ENCODE measurements at places on chromosomes 4 and X. TPM values are rescaled to one million over a fixed set of nuclear protein-coding genes. Genes with fewer than 3 reads are reported as not detected.

- H3K27me3 ChIP-seq = no peaks in the 10 kb centered on the region
- no peak for DNase-seq
- no peak overlapping the region for H3K27ac ChIP-seq
These were observed 50.9 kb upstream of the RAP1GDS1 start for GRCh38 chr4:98210281-98210680.

DNA sequence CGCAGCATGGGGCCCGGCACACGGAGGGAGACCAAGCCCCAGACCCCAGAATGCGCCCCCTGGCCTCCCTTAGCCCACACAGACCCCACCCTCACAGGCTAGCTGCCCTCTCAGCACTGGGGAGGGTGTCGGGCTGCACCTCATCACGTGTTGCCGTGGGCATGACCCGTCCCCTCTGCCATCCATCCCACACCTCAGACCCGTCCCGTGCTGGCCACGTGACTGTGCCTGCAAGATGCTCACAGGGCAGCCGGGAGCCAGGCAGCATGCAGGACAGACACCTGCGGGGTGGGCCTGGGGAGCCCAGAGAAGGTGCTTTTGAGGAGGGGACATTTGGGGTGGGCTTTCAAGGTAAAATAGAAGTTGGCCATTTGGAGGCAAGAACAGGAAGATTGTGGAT is 4.8 kb downstream of the MSANTD1 start:
- no peaks in the 10 kb centered on the region for H3K4me1 ChIP-seq
- no peaks in the 10 kb centered on the region for H3K27me3 ChIP-seq
- no peak overlapping the region for H3K4me3 ChIP-seq

- H3K27ac ChIP-seq = no peak overlapping the region
- H3K36me3 ChIP-seq = no peaks in the 10 kb centered on the region
- H3K27me3 ChIP-seq = no peaks in the 10 kb centered on the region
- H3K4me1 ChIP-seq = no peaks in the 10 kb centered on the region
- no peak overlapping the region for H3K4me3 ChIP-seq
These were observed 5.3 kb downstream of the EDA2R start for GRCh38 chrX:66633541-66633940.

- H3K4me3 ChIP-seq = no peak overlapping the region
- no peaks in the 10 kb centered on the region for H3K27me3 ChIP-seq
- no peaks in the 10 kb centered on the region for H3K36me3 ChIP-seq
- H3K27ac ChIP-seq = no peak overlapping the region
- DNase-seq = no peak
- H3K4me1 ChIP-seq = no peaks in the 10 kb centered on the region
These were observed 119.0 kb upstream of the SLC6A14 start for GRCh38 chrX:116317409-116317808.

GRCh38 chrX:108537005-108537404 is 97.4 kb downstream of the COL4A5 start:
- H3K4me3 ChIP-seq = no peak overlapping the region
- no peaks in the 10 kb centered on the region for H3K4me1 ChIP-seq
- H3K36me3 ChIP-seq = no peaks in the 10 kb centered on the region
- H3K27me3 ChIP-seq = no peaks in the 10 kb centered on the region
- no peak overlapping the region for H3K27ac ChIP-seq
- DNase-seq = no peak

- no peaks in the 10 kb centered on the region for H3K4me1 ChIP-seq
- H3K4me3 ChIP-seq = no peak overlapping the region
- no peaks in the 10 kb centered on the region for H3K36me3 ChIP-seq
- DNase-seq = no peak
- no peaks in the 10 kb centered on the region for H3K27me3 ChIP-seq
These were observed 58.6 kb downstream of the SMAD1 start for GRCh38 chr4:145540235-145540634.

DNA sequence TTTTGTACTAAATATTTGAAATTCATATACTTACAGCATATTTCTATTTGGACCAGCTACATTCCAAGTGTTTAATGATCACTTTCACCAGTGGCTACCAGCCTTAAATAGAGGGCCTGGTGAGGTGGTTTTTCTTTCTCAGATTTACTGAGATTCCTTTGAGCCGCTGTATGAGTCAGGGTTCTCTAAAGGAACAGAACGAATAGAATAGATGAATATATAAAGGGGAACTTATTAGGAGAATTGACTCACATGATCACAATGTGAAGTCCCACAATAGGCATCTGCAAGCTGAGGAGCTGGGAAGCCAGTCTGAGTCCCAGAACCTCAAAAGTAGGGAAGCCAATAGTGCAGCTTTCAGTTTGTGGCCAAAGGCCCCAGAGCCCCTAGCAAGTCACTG is 146.2 kb upstream of the TLL1 start:
- no peaks in the 10 kb centered on the region for H3K36me3 ChIP-seq
- no peaks in the 10 kb centered on the region for H3K4me1 ChIP-seq
- no peak for DNase-seq
- H3K4me3 ChIP-seq = no peak overlapping the region

DNA sequence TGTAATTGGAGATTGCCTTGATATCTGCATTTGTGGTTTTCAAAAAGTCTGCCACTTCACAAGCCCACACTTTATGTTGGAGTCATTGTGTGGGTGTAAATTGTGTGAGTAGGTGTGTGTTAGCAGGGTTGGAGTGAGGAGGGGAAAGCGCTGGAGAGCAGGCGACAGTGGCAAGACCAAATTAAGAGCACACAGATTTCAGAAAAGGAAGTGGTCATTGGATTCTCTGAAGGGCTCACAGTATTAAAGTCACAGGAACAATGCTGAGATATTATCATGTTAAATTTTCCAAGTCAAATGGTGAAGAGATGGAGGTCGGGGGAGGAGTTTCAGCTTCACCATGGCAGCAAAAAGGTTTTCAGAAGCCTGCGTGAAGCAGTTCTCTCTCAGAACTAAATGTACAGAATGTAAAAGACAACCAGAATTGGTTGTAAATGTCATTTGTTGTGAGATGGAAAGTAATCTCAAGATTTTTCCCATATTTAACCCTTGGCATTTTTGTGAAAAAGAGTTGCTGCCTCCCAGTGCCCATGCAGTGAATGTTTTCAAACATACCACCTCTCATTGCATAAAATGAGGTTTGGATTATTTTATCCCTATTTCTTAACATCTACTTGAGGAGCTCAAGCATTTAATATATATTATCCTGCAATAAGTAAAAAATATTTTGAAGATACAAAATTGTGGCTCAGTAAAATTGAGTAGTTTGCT is 265.9 kb downstream of the ZNF674 start:
- no peak for DNase-seq
- H3K4me1 ChIP-seq = no peaks in the 10 kb centered on the region
- H3K27ac ChIP-seq = no peak overlapping the region
- no peak overlapping the region for H3K4me3 ChIP-seq
- H3K36me3 ChIP-seq = no peaks in the 10 kb centered on the region

CXCL3 gene
- total RNA-seq = 0.35 TPM

GRCh38 chr4:128310266-128310697 is 22.7 kb upstream of the PGRMC2 start:
- no peak for DNase-seq
- no peaks in the 10 kb centered on the region for H3K4me1 ChIP-seq
- no peak overlapping the region for H3K4me3 ChIP-seq
- no peaks in the 10 kb centered on the region for H3K36me3 ChIP-seq
- H3K27ac ChIP-seq = no peak overlapping the region
- H3K27me3 ChIP-seq = no peaks in the 10 kb centered on the region

QRFPR gene
- not detected for total RNA-seq

DNA sequence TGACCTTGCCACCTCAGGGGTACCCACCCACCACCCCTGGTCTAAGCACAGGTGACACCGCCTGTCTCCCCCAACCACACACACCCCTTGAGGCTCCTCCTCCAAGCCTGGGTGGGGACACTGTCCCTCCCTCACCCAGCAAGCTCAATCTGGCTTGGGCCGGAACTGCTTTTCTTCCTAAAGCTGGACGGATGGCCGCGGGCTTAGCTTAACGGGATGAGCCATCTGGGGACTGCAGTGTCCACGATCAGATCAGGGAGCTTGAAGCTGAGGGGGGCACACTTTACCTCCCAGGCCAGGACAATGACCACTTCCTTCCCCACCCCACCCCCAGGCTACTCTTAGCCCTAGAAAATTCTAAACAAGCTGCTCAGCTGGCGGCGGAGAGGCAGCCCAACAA is 1.0 kb upstream of the SLC6A8 start:
- no peak overlapping the region for H3K4me3 ChIP-seq
- no peak overlapping the region for H3K27ac ChIP-seq
- DNase-seq = no peak
- H3K4me1 ChIP-seq = peaks cover 4% of the 10 kb centered on the region
- peaks cover 3% of the 10 kb centered on the region for H3K27me3 ChIP-seq

GRCh38 chr4:75660491-75660890 is 12.7 kb downstream of the G3BP2 start:
- H3K4me1 ChIP-seq = peaks cover 23% of the 10 kb centered on the region
- no peak overlapping the region for H3K4me3 ChIP-seq
- H3K27ac ChIP-seq = no peak overlapping the region
- no peaks in the 10 kb centered on the region for H3K36me3 ChIP-seq
- no peak for DNase-seq

PNMA6F gene
- not detected for total RNA-seq
